ENCODE measurements at places on chromosomes 12 and 14. TPM values are rescaled to one million over a fixed set of nuclear protein-coding genes. Genes with fewer than 3 reads are reported as not detected.

DNA sequence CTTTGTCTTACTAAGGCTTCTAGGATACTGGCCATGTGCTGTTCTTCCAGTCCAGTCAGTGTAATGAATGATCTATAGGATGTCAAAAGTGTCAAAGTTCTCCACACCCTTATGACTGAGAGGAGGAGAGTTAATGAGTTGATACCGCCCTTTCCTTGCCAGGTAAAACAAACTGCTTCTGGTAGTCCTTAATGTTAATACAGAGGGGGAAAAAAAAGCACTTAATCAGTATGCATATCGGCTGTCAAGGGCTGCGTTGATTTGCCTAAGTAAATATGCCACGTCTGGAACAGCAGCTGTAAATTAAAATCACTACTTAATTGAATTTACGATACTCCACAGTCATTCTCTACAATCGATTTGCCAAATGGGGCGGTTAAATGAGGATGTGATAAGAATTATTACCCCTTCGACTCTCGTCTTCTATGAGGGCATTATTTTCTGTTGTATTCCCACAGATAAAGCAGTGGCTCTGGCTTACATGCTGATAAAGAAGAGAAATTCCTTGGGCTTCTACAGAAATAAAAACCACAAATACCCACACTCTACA lies 416.0 kb downstream of the KCNH5 start:
- DNase-seq = no peak

GRCh38 chr14:103932791-103933490 lies 4.7 kb downstream of the TDRD9 start:
- no peak for DNase-seq

GRCh38 chr12:58254463-58255100 lies 313.2 kb downstream of the ATP23 start:
- no peak for DNase-seq

DNA sequence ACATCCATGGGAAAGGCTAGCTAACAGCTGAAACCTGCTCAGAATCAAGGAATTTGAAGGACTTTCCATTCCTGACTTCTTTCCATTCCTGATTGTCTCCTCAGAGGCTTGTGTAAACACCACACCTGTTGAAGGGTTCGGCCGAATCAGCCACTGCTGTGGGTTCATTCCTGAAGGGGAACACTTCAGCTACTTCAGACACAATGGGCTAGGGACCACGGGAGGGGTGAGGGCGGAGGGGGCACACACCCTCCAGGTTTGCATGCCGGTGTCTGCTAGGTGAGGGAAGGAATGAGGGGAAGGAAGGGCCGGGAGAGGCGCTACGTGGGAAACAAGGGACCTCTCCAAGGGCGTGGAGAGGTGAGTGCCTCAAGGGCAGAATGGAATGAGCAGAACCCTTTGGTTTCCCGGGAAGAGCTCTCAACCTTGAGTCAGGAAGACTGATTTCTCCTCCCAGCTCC lies 1.3 kb downstream of the GPRC5A start:
- DNase-seq = peak; percentile 82

GRCh38 chr12:18368594-18368993 lies 107.3 kb downstream of the PIK3C2G start:
- DNase-seq = no peak

- no peak for DNase-seq
Observed at GRCh38 chr12:94769047-94769420, 118.7 kb upstream of the TMCC3 start.

- no peak for DNase-seq
Observed at GRCh38 chr12:125137766-125138344, 72.6 kb downstream of the AACS start.

DNA sequence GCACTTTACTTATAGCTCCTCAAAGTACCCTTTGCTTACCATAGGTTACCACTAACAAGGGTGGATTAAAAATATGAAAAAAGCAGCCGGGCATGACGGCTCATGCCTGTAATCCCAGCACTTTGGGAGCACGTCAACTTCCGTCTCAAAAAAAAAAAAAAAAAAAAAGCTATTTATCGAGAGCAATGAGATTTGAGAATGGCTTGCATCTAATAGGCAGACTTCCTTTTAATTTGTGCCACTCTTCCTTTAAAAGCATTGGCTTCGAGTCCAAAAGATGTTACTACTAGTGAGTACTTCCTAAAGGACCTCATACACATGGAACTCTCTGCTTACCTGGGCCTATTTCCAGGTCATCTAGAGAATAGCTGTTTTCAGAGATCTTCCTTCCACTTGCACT lies 38.5 kb upstream of the CERS5 start:
- DNase-seq = no peak

DNA sequence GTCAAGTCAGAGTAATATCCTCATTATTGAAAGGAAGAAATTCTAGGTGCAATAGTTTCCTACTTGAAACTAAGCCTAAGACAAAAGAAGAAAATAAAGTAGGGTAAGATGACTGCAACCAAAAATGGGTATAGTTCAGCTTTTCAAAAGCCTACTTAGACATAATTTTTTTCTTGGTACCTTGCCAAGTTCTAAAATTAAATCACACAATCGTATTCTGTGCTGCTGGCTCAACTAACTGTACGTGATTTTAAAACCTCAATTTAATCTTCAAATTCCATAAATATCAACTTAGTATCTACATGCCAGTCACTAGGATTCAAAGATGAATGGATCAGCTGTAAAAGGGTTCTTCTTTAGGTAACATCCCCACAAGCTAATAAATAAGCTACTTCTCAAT lies 56.9 kb downstream of the SCAF11 start:
- no peak for DNase-seq

GRCh38 chr12:132170637-132171292 lies 26.5 kb downstream of the NOC4L start:
- DNase-seq = peak; percentile 63

Gene CARMIL3
- total RNA-seq = 0.96 TPM

Gene TAS2R50
- 0.55 TPM for total RNA-seq
